SJSA1 (cell line): ENCODE measurements at places on chromosomes 7 and 10.

DNA sequence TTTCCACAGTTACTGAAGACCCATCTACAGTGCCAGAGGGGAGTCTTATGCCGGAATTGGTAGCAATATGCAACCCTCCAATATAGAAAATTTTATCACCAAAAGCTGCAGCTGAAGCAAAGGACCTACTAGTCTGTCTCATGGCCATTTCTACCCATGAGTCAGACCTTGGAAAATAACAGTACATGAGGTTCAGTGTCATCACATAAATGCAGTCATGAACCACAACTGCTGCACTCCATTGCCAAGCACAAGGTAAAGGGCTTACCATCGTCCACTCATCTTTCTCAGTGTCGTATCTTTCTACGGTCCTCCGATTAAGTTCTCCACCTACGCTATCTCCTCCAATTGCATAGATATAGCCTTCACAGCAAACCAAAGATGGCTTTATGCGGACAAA, 21.8 kb downstream of the KBTBD2 start:
- no peak for DNase-seq

- no peak for DNase-seq
Observed at GRCh38 chr7:101576998-101577397, 52.1 kb downstream of the MYL10 start.

DNA sequence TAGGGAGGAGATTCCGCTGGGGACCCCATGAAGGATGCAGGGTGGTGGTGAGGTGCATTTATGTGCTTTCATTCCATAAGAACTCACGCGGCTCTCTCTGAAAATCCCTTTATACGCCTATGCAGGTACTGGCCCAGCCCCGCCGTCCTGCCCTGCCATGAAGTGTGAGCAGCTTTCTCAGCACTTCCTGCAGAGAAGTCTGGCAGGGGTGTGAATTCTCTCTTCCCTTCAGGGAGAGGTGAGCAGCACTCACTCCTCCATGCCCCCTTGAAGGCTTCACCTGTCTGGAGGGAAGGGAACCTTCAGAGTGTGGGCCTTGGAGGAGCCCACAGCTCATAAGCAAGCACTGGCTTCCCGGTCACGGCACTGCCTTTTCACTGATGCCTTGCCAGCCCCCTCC, 34.0 kb downstream of the PPP2R2D start:
- no peak for DNase-seq

DNA sequence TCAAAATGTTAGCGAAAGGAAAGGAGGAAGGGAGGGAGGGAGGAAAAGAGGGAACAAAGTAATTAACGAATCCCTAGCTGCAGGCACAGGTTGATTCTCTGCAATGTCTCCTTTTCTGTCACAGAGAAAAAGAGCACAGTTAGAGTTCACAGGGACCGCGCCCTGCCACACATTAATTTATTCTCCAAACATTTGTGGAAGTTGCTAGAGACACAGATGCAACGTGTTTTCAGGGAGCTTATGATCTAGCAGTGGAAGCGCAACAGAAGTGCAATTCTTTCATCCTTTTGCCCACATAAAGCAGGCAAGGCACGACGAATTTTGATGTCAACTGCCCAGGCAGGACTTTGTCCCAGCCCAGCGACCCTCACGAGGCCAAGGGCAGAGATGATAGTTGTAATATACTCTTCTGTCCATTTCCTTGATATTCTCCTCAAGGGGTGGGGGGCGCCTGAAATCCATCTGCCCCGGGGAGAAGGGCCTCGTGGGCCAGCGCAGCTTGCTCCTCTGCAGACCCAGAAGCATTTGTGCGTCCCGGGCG, 101.7 kb upstream of the ZNF438 start:
- no peak for DNase-seq

GRCh38 chr7:7210475-7211237, 28.3 kb downstream of the C1GALT1 start:
- DNase-seq, result no peak

GRCh38 chr7:139046143-139046542, 10.3 kb upstream of the ZC3HAV1L start:
- no peak for DNase-seq

- DNase-seq, result no peak
Observed at GRCh38 chr10:43045631-43046287, 31.1 kb upstream of the RET start.
